ENCODE measurements at places on chromosomes 11 and 22. TPM values are rescaled to one million over a fixed set of nuclear protein-coding genes. Genes with fewer than 3 reads are reported as not detected.
A peak's percentile ranks its signal among the peaks of the same experiment; 100 is the strongest.

GRCh38 chr22:50190182-50190940, 4.6 kb downstream of the TRABD start:
- peak; percentile 84 for DNase-seq

- DNase-seq: no peak
These were observed 10.8 kb upstream of the MS4A13 start for GRCh38 chr11:60504219-60504905.

DNA sequence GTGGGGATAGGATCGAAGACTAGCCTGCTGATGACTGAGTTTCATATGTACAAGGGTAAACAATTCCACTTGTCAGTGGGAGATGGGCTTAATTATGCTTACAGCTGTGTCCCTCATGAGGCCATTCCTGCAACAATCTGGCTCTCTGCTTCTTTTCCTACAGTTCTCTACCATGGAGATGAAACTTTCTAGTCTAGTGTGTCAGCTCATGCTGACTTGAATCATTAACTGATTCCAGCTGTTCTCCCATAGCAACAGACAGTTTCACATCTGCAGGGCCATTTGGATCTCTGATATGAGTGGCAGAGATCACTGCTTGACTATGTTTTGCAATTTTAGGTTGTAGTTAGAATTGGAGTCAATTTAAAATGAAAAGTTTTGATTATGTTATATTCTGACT, 1251.7 kb upstream of the RAG2 start:
- DNase-seq: no peak

DNA sequence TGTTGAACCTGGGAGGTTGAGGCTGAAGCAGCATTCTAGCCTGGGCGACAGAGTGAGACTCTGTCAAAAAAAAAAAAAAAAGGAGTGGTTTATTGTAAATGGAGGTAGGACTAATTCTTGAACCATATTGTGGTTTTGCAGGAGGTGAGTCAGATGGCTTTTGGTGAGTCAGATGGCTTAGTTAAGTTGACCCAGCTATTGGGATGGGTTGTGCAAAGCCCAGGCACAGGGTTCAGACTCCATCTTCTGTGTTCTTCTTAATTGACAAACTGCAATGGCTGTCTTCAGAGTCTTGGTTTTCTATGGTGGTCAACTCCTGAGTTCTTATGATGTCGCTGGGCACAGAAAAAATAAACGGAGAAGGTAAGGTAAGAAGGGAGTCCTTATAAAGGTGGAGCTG, 182.7 kb downstream of the ADAMTS15 start:
- no peak for DNase-seq

- no peak for DNase-seq
These were observed 226.1 kb upstream of the NARS2 start for GRCh38 chr11:78800756-78801155.

GRCh38 chr11:116901211-116901610, 63.8 kb upstream of the APOA1 start:
- DNase-seq: no peak

- peak; percentile 79 for DNase-seq
These were observed 50.6 kb upstream of the MPEG1 start for GRCh38 chr11:59263225-59263894.

GRCh38 chr22:18035751-18036150, 11.4 kb upstream of the MICAL3 start:
- DNase-seq: peak; percentile 50

- DNase-seq: no peak
These were observed 3.0 kb downstream of the TMEM218 start for GRCh38 chr11:125108469-125108868.

DNA sequence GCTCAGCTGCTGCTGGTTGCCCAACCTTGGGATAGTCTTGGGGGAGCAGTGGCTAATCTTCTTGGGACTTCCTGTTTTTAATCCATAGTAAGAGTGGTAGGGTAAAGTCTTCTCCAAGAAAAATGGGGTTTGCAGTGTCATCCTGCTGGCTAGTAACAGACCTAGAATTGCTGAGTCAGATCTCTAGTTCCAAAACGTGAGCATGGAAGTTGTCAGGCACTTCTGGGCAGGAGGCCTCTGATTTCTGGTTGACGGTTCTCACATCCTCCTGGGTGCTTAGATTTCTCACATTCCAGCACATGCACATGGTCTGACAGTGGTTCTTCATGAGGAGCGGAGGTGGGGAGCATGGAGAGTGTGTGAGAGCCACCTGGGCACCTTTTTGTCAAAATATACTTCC, 410.0 kb downstream of the OPCML start:
- DNase-seq: no peak

DNA sequence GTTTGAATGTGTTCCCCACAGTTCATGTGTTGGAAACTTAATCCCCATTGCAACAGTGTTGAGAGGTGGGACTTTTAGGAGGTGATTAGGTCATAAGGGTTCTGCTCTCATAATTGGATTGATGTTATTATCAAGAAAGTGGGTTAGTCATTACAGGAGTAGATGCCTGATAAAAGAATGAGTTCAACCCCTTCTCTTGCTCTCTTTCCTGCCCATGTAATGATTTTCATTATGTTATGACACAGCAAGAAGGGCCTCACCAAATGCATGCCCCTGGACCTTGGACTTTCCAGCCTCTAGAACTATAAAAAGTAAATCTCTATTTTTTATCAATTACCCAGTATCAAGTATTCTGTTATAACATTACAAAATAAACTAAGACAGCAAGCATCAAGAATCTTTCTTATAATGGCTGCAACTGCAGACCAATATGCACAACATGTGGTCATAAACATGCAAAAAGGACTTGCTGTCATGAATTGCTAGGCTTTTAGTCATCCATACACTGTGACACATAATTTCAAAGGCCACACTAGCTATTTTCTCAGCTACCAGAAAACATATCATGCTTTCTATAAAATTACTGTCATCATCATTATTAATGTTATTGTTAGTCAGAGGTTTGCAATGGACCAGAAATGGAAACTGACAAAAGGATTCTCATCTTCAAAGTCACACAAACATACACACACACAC, 99.9 kb upstream of the GUCY1A2 start:
- DNase-seq: no peak

OR8D1 gene
- total RNA-seq: not detected

DEUP1 gene
- total RNA-seq: not detected

KRTAP5-1 gene
- not detected for total RNA-seq
